ENCODE measurements at places on chromosomes 13 and 19.

- no peak for DNase-seq
Measured at GRCh38 chr13:45108716-45109101, 11.6 kb upstream of the GTF2F2 start.

DNA sequence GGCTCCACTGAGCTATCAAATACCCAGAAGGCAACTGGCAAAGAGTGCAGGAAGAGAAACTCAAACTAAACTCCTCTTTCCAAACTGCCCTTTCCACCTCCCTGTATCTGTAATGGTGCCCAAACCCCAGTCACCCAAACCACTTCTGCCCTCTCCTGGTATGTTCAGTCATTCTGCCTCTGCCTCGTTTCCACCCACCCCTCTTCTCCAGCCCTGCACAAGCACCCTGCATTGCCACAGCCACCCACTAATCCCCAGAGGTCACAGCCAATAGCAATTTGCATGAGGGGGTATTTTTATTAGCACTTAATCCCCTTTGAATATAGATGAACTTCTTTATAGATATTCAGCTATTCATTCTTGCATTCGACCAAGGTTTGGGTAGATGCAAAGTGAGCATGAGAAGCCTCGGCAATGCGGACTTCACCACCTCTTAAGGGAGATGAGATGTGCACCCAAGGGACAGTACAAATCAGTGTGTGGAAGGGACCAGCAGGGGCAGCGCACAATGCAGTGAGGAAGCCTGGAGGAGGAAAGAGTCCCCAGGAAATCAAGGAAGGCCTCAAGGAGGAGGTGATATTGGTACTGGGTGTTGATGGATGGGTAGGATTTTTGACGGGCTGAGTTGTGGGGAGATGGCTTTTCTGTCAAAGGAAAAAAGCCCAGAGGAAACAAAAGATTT, 12.4 kb downstream of the TMEM272 start:
- DNase-seq, result no peak

GRCh38 chr19:7858109-7858770, 15.9 kb downstream of the PRR36 start:
- DNase-seq, result no peak

DNA sequence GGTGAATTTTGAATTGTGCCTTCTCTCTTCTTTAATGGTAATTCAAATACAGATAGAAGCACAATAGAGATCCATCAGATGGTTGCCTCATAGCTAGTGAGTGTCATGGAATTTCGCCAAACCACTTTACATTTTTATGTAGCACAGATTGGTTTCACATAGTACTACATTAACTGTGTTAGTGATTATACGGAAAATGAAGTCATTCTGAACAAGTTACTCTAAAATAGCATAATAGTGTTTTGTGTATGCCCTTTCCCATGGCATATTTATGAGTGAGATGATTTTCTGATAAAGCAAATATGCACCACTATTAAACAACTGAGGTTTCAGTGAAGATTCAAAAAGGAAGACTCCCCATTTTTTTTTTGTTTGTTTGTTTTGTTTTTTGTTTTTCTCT, 1623.5 kb downstream of the PCDH9 start:
- no peak for DNase-seq

- DNase-seq, result no peak
Measured at GRCh38 chr13:100797921-100798320, 123.3 kb upstream of the TMTC4 start.

GRCh38 chr13:105814219-105814901, 721.1 kb downstream of the EFNB2 start:
- DNase-seq, result no peak

- no peak for DNase-seq
Measured at GRCh38 chr19:56403261-56403660, 871 bp upstream of the ZNF583 start.

DNA sequence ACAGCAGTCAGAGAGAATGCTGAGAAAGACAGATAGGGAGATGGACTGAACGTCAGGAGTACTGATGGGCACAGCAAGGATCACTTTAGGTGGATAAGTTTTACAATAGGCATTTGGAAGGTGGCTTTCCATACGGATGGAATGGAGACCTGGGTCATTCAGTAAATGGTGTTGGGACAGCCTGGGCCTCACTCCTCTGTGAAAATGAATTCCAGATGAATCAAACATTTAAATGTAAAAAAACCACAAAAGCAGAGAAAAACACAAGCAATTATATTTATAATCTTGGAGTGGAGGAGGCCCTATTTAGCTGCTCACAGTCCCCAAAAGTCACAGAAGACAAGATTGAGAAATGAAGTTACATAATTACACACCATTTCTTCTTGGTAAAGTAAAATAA, 4.7 kb downstream of the IL17D start:
- DNase-seq, result no peak

- no peak for DNase-seq
Measured at GRCh38 chr13:108056278-108056677, 159.1 kb downstream of the LIG4 start.

- no peak for DNase-seq
Measured at GRCh38 chr13:34247596-34247995, 429.6 kb downstream of the RFC3 start.

- no peak for DNase-seq
Measured at GRCh38 chr13:86038490-86038889, 239.3 kb upstream of the SLITRK6 start.

Data from stimulated activated CD8-positive, alpha-beta memory T cell treated with anti-CD3 and anti-CD28 coated beads, Interleukin-4, amount 100 ng/mL, for 1 hour (primary cell).